Type B pancreatic cell (in vitro differentiated cells): ENCODE measurements at places on chromosomes 1 and 21.

GRCh38 chr1:226132728-226133503, 53.6 kb downstream of the ACBD3 start:
- H3K36me3 ChIP-seq = peaks cover 4% of the 10 kb centered on the region
- peaks cover 28% of the 10 kb centered on the region for H3K4me1 ChIP-seq
- H3K27ac ChIP-seq = peak overlapping the region; percentile 97
- H3K4me3 ChIP-seq = peak overlapping the region; percentile 78
- no peaks in the 10 kb centered on the region for H3K27me3 ChIP-seq

GRCh38 chr1:5661196-5662085, 330.8 kb downstream of the NPHP4 start:
- H3K27ac ChIP-seq = no peak overlapping the region
- H3K36me3 ChIP-seq = no peaks in the 10 kb centered on the region
- H3K4me1 ChIP-seq = peaks cover 4% of the 10 kb centered on the region
- H3K4me3 ChIP-seq = no peak overlapping the region
- H3K27me3 ChIP-seq = peaks cover 17% of the 10 kb centered on the region

- no peak overlapping the region for H3K27ac ChIP-seq
- H3K36me3 ChIP-seq = no peaks in the 10 kb centered on the region
- no peak for DNase-seq
- no peaks in the 10 kb centered on the region for H3K4me1 ChIP-seq
- no peak overlapping the region for H3K4me3 ChIP-seq
- H3K27me3 ChIP-seq = peaks cover 8% of the 10 kb centered on the region
Measured at GRCh38 chr21:28663754-28664153, 328.9 kb downstream of the LTN1 start.

GRCh38 chr1:92117526-92117925, 37.4 kb downstream of the BTBD8 start:
- H3K4me3 ChIP-seq = no peak overlapping the region
- peaks cover 4% of the 10 kb centered on the region for H3K4me1 ChIP-seq
- no peak for DNase-seq
- no peaks in the 10 kb centered on the region for H3K36me3 ChIP-seq
- H3K27me3 ChIP-seq = no peaks in the 10 kb centered on the region

- DNase-seq = no peak
- H3K27ac ChIP-seq = peak overlapping the region; percentile 91
- peaks cover 29% of the 10 kb centered on the region for H3K4me1 ChIP-seq
Measured at GRCh38 chr1:207006914-207007313, 25.6 kb downstream of the C1orf116 start.
